Midbrain (tissue), 1 donor: ENCODE measurements at places on chromosomes 4 and X.

- no peak for DNase-seq
Observed at GRCh38 chr4:182560358-182560757, 317.2 kb downstream of the TENM3 start.

DNA sequence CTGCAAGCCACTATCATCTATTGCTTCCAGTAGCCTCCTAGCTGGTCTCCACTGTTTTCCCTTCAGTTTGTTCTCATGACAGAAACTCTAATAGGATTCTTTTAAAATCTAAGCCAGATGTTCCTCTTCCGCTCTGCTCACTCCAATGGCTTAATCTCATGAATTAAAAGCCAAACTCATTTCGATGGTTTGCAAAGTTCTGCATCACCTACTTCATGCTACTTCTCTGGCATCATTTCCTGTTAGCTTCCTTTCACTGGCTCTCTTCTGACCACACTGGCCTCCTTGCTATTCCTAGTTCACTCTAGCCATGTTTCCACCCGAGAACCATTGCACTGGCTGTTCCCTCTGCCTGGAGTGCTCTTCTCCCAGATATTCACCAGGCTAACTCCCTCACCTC, 102.0 kb upstream of the LSM6 start:
- DNase-seq, result no peak

GRCh38 chrX:110924871-110925270, 129.3 kb upstream of the CHRDL1 start:
- DNase-seq, result no peak

GRCh38 chr4:122890147-122890795, 32.1 kb downstream of the NUDT6 start:
- no peak for DNase-seq

- DNase-seq, result no peak
Observed at GRCh38 chrX:2679534-2680485, 11.3 kb upstream of the CD99 start.

GRCh38 chrX:41332408-41333002, 1.5 kb upstream of the DDX3X start:
- DNase-seq, result peak; percentile 48

DNA sequence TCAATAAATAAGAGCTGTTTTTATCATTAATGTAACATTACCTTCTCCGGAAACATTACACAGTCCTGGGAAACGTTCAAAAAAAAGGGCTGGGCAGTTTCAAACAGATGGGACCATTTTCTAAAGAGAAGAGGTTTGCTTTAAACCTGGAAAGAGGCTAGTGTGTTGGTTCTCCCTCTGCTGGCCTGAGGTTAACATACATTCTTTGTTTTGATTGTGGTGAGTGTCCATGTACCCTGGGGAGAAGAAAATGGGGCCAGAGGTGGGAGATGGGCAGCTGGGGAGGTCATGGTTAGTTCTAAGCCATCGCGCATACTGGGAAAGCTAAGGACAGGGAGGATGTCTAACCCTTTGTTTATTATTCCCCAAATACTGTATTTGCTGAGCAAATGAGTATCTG, 194.7 kb downstream of the CPEB2 start:
- DNase-seq, result no peak

DNA sequence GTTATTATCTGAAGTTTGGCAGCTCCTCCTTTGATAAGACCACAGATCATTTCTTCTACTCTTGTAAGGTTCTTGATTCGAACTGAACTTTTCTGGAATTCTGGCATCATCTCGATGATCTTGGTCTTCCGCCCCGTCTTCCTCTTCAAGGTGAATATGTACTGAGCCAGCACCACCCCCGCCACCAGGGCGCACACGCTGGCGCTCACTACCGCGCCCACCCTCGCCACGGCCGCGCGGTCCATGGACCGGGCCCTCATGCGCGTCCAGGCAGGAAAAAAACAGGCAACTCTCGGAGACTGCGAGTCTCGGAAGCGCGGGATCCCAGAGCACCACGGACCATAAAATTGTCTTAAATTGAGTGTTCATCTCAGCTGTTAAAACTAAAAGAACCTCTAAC, 458.4 kb upstream of the NDST3 start:
- DNase-seq, result no peak

DNA sequence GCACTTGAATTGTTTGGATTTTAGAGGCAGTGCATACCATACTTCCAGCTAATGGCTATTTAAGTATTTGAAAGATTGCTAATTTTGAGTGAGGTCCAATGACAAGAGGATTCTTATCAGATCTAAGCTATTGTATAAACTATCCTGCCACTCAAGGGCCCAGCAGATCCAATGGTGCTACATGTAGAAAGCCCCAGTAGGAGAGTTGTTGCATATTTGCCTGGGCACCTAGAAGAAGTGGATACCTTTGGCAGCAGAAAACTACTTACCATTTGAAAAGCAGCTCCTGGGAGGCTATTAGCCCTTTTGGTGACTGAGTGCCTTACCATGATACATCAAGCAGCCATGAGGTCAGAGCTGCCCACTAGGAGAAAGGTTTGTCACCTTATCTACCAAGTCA, 447.3 kb downstream of the C4orf33 start:
- DNase-seq, result no peak

DNA sequence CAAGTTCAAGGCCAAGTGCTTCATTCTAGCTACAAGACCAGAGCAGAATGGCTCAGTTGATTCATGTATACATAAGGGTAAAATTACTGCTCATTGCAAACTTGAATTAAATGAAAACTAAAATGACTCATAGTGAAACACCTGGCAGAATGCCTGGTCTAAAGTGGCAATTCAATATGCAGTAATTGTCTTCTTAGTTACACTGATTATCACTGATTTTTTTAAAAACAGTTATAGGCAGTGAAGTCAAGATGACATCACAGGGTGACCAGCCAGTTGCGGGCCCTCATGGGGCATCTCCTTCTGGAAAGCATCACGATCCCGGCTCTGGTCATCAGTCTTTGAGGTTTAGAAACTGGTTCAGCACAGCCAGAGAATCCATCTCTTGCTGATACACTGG, 154.2 kb downstream of the RAB28 start:
- DNase-seq, result no peak

DNA sequence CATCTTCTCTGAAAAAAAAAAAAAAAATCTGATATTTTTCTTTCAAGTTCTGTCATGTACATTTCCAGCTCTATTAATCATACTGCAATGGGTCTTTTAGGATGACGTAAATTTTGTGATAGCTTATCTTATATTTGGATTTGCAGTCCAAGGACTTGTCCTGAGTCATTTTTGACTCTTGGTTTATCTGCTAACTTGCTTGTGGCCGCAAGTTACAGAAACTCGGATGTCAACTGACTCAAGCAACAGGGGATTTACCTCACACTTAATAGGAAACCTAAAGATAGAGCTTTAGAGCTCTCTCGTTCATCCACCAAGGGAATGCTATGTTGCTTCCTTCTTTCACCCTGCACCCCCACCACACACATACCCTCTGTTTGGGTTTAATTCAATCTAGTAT, 1433.8 kb upstream of the TENM3 start:
- no peak for DNase-seq

GRCh38 chrX:781224-782204, 150.9 kb downstream of the SHOX start:
- no peak for DNase-seq

DNA sequence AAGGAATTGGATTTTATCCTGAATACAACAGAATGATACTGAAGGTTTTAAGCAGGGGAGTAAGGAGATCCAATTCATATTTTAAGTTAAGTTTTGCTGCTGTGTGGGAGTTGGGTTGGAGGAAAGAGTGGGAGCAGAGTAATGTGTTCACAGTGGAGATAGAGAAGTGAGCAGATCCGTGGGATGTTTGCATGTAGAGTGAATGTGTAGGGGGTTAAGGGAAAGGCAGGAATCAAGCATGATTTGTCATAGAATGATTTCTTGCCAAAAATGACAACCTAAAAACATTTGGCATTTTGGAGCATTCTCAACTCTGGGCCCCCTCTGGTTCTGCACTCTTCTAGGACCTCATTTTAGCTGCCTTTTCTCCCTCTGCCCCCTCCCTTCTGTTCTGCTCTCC, 76.6 kb downstream of the ARHGAP10 start:
- no peak for DNase-seq

DNA sequence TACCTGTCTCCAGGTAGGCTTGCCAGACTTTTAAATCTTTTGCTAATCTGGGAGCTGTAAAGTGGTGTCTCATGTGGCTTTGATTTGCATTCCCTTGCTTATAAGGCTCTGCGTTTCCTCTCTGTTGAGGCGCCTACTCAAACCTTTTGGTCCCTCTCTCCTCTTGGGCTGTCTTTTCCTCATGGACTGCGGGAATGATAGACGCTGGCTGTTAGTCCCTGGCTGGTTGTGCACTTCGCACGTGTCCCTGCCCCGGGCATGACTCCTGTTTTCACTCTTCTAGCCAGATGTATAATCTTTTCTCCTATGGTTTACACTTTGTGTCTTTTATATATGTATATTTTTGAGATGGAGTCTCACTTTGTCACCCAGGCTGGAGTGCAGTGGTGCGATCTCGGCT, 39.7 kb downstream of the RGS12 start:
- DNase-seq, result no peak

GRCh38 chr4:99403380-99404184, 31.6 kb downstream of the ADH7 start:
- no peak for DNase-seq

GRCh38 chrX:115579327-115579726, 18.4 kb downstream of the PLS3 start:
- DNase-seq, result no peak

DNA sequence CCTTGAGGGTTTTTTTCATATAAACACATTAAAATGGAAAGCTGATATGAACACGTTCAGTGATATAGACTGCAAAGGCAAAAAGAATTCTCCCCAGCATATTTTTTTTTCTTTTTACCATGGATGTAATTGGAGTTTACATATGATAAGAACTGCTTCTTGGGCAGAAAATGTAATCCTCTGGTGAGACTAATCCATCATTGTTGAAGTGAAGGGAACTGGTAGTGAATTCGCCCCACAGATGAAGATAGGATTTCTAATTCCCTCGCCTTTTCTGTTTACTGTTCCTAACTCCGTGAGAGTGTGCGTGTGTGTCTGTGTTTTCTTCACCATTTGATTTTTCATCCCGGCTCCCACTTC, 88.9 kb downstream of the GPR143 start:
- DNase-seq, result no peak

GRCh38 chr4:140743194-140743931, 12.8 kb downstream of the TBC1D9 start:
- DNase-seq, result no peak

DNA sequence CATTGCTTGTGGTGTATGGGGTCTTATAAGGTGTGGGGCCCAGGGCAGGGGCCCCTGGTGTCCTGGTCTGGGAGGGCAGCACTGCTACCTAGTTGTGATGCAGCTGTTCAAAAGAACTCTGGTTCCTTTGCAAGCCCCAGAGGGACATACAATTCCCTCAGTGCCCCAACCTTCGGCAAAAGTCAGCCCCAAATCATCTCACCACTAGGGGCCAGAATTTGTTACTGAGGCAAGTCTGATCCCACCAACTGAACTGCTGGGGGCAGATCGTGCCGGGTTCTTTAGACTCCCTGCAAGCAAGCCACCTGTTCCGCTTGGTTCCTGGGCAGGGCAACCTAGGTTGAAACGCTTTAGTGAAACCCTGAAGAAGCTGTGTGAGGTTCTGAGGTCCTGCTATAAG, 180.1 kb upstream of the S100G start:
- no peak for DNase-seq

DNA sequence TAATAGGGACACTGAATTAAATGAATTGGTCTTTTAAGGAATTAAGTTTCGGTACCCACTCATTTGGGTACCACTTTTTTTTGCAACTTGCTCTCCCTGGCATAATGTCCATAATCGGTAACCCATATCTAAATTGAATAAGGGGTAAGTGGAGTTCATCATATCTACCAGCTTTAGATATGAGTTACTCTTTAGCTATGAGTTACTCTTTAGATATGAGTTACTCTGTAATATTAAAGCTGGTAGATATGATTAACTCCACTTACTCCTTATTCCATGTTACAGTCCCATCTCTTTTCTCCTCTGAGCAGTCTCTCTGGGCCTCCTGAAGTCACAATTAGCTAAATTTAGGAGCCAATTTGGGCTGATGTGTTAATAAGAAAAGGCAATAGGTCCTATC, 85.7 kb downstream of the TEX13C start:
- no peak for DNase-seq

- DNase-seq, result no peak
Observed at GRCh38 chr4:7821245-7822136, 118.2 kb downstream of the AFAP1 start.

- DNase-seq, result no peak
Observed at GRCh38 chr4:160235771-160236170, 1132.9 kb downstream of the RAPGEF2 start.

GRCh38 chr4:135277068-135277979, 1075.7 kb upstream of the PABPC4L start:
- no peak for DNase-seq

GRCh38 chr4:145528601-145529000, 46.9 kb downstream of the SMAD1 start:
- no peak for DNase-seq

DNA sequence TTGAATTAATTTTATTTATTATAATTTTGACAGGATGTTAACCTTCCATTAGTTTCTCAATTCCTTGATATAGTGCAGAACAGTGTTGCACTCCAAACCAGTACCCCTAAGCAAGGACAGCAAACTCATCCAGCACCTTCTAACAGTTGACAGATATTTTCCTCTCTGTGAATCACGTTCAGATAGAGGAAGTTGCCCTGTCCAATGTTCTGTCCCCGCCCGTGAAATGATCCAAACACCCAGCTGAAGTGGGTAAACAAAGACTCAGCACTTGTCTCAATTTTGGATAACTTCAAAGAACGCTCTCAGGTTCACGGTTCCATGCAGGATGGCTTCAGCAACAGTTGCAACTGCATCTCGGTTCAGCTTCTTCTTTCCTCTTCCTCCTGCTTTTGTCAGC, 1240.0 kb upstream of the ADGRL3 start:
- DNase-seq, result no peak

DNA sequence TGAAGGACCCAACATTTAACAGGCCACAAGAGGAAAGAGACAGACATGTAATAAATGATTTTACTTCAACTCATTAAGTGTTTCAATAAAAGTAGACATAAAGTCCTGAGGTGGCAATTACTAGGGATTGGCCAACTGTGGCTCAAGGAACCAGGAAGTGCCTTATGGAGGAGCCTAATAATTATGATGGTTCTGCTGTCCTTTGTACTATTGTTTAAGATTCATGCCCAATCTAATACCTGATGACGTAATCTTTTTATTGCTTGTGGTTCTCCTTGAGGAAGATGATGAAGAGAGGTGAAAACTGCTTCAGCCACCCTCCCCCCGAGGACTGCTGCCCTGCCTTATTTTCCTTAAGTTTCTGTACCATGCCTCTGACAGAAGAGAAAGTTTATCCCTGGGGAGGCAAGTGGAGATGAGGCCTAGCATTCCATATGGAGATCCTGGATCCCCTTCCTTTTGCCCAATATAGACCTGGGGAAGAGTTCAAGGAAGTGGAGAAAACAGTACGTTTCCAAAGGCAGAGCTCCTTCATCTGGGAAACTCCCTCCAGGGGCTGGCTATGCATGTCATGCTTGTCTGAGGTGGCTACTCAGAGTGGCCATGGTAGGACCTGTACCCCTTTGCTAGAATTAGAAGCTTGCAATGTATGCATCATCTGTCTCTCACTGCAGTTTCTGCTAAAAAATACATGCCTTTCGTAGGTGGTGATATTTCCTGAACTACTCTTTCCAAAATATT, 56.8 kb upstream of the FAT1 start:
- DNase-seq, result no peak
